ENCODE measurements at places on chromosomes 1 and 21.

- no peak for DNase-seq
These were observed 192.2 kb downstream of the ST6GALNAC3 start for GRCh38 chr1:76266762-76267161.

- DNase-seq = no peak
These were observed 361.6 kb upstream of the PLD5 start for GRCh38 chr1:242886137-242886536.

DNA sequence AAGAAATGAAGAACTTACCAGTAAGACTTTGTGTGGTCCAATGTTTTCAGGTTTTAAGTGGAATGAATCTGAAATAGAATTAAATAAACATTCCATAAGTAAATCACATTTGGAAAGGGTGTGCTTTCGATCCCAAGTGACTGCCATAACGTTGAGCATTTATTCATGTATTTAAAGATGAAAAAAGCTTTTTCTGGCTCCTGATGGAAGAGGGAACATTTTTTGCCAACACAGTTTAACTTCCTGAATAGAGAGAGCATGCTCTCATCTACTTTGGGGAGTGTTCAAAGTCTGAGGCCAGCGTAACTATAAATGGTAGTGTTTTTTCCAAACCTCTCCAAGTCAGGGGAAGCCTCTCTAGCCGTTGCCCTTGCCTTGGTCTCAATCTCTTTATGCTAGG is 55.8 kb downstream of the GNG12 start:
- no peak for DNase-seq

GRCh38 chr1:94098585-94099111 is 22.3 kb downstream of the ABCA4 start:
- DNase-seq = no peak

DNA sequence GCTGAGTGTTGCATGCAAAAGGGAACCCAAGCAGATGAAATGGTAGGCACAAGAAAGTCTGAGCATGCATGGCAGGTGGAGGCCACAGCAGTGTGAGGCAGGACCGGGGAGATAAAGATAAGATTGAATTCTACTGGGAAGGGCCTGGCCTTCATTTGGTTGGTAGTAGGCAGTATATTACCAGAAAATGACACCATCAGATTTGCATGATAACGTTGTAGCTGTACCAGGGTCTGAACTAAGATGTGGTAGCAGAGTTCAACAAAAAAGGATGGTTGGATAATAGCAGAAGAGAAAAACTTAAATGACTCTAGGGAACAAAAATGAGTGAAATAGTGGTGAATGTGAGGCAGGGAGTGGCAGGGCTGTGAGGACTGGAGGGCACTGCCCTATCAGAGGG is 75.6 kb upstream of the DNAJC6 start:
- DNase-seq = no peak

- no peak for DNase-seq
These were observed 4.0 kb downstream of the WDR26 start for GRCh38 chr1:224430511-224431113.

DNA sequence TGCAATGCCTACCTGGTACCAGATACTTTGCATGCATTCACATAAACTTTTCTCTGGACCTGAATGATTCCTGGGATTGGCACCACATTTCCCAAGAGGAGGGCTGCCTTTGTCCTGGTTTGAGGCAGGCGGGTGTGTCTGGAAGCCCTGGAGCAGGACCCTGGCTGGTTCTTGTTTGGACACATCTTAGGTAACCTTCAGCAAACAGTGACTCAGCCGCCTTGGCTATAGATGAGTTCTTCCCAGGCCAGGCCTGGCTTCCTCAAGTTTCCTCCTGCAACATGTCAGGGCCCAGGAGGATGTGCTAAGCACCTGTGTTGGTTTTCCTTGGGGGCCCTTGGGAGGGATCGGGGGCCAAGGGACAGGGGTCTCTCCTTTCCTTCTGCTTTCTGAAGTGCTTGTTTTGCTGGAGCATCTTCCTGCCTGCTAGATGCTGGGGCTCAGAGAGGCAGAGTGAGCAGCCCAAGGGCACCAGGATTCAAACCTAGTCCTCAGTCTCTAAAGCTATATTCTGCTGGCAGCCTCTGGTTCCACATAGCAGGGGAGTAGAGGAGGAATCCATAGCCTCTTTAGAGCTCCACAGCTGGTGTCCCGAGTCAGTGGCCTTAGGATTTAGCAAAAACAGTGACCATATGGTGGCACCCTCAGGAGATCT is 38.2 kb downstream of the PAX7 start:
- no peak for DNase-seq

DNA sequence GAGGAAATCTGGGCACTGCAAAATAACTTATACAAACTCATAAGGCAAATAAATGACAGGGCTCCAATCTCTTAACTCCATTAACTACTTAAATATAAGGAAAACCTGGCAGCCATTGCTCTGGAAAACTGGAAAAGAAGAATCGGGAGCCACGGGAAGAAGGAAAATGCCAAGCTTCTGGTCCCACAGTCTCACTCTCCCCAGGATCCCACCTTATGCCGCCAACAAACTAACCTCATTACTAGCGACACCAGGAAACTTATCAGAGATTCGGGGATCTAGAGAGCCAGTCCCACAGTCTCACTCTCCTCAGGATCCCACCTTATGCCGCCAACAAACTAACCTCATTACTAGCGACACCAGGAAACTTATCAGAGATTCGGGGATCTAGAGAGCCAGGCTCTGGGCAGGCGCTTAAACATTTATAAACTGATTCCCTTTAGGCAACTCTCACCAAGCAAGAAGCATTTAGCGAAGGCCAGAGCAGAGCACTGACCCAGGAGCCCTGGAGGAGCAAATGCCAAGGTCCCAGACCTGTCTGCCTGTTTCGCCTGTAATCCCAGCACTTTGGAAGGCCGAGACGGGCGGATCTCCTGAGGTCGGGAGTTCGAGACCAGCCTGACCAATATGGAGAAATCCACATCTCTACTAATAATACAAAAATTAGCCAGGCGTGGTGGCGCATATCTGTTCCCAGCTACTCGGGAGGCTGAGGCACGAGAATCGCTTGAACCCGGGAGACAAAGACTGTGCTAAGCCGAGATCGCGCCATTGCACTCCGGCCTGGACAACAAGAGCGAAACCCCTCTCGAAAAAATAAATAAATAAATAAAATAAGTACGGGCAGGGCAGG is 720 bp downstream of the PSMB2 start:
- DNase-seq = no peak

GRCh38 chr1:102699524-102699923 is 408.8 kb downstream of the COL11A1 start:
- no peak for DNase-seq

DNA sequence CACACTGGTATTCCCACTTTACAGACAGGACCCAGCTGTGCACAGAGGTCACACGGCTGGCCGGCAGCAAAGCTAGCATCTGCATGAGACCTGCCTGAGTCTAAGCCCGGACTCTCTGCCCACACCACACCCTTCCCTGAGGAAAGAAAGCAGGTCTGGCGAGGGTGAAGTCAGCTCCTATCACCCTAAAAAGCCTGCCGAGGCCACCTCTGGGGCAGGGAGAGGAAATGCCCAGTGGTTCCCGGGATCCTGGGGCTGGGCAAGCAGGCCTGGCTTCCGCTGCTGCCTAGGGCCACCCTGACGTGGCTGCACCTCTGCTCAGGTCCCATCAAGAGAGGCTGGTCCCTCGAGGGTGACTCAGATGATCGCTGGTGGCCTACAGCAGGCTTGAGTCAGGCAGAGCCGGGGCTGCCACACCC is 42.2 kb downstream of the RAP1GAP start:
- no peak for DNase-seq

DNA sequence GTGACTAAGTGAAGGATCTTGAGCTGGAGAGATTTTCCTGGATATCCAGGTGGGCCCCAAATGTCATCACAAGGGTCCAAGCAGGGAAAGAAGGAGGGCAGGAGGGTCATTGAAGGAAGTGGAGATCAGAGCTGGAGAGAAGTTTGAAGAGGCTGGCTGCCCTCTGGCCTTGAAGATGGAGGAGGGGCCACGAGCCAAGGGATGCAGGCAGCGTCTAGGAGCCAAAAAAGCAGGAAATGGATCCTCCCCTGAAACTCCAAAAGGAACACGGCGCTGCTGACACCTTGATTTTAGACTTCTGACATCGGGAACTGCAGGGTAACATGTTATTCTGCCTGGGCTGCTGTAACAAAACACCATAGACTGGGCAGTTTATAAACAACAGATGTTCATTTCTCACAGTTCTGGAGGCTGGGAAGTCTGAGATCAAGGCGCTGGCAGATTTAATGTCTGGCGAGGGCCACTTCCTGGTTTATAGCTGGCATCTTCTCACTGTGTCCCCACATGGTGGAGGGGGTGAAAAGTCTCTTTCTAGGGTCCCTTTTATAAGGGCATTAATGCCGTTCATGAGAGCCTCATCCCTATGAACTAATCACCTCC is 28.8 kb upstream of the ZBTB21 start:
- DNase-seq = no peak

DNA sequence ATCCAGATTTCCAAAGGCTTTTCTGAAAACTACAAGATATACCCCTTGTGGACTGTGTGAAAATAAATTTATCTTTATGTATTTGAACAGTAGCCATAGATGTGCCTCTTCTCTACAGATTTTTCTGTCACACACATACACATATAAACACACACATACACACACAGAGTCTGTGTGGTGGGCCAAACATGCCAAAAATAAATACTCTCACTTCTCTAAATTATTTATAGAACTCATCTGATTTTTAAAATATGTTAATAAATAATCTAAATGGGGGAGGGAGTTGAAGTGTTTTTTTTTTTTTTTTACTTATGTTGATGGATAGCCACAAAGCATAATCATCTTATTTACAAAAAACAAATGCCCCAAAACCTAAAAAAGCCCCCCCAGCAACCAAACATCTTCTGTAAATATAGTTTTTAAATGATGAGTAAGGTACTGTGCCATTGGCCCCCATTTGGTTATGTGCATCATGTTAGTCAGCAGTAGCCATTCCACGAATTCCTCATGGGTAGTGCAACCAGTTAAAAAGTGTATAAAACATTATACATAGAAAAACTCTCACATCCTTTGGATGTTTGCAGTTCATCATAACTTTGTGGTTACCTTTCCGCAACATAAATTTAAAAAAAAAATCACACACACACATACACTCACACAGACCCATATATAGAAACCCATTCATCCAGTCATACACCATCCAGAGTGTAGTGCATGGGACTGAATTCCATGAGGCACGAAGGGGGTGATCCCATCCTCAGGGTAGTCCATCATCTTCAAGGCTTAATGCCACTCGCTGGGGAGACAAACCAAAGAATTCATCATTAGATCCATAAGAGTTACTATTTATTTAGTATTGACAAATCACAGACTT is 8.2 kb upstream of the MAGOH start:
- no peak for DNase-seq

DNA sequence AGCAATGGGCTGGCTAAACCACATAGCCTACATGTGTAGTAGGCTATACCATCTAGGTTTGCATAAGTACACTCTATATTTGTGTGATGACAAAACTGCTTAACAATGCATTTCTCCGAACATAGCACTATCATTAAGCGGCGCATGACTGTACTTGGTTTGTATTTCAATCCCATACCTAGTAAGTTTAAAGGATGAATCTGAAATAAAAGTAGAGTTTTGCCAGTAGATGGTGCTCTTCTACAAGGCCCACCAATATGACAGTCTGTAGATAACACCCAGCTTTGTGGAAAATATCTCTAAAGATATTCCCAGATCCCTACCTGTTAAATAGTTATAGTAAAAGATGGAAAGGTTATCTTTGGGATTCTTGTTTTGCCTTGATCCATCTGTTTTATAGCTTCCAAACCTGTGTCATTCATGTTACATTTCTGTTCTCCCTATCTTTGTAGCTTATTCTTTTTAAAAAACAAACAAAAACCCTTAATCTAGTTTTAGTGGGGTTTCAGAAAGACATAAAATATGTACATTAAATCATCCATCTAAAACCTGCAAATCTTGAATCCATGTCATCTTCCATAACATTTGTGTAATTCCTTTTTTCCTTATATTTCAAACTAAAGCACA is 33.9 kb upstream of the ASPM start:
- no peak for DNase-seq

- DNase-seq = no peak
These were observed 121.3 kb downstream of the GRIK3 start for GRCh38 chr1:36913016-36913415.

GRCh38 chr1:157135646-157136045 is 2.5 kb downstream of the ETV3 start:
- no peak for DNase-seq

DNA sequence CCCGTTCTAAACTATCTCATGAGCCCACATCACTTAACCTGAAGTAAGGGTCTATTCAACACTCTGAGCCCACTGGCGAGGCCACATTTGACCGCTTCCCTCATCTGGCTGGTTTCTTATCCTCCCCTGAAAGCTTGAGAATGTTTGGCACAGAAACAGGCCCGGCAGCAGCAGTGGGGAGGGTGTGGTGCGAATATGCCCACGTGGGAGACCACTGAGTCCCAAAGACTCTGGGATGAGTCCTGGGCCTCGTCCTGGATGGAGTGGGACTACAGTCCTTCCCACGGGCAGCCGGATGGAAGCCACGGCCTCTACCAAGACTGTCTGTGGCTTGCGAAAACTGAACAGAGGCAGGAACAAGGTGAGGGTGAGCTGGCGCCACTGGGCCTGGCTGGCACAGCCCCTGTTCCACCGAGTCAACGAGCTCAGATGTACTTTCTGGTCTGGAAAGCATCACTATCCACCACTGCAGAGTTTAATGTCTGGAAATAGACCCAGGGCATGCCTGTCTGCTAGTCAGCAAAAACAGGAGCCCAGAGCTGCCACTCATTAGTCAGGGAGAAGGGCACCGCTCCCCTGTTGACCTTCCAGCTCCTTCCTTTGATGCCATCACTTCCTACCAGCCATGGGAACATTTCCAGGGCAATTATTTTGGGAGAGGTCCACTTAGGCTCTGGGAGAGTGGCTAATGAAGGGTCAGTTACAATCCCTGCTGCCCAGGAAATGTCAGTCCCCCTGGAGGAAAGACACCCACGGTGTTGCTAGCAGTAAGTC is 386.6 kb downstream of the MATN1 start:
- DNase-seq = no peak

DNA sequence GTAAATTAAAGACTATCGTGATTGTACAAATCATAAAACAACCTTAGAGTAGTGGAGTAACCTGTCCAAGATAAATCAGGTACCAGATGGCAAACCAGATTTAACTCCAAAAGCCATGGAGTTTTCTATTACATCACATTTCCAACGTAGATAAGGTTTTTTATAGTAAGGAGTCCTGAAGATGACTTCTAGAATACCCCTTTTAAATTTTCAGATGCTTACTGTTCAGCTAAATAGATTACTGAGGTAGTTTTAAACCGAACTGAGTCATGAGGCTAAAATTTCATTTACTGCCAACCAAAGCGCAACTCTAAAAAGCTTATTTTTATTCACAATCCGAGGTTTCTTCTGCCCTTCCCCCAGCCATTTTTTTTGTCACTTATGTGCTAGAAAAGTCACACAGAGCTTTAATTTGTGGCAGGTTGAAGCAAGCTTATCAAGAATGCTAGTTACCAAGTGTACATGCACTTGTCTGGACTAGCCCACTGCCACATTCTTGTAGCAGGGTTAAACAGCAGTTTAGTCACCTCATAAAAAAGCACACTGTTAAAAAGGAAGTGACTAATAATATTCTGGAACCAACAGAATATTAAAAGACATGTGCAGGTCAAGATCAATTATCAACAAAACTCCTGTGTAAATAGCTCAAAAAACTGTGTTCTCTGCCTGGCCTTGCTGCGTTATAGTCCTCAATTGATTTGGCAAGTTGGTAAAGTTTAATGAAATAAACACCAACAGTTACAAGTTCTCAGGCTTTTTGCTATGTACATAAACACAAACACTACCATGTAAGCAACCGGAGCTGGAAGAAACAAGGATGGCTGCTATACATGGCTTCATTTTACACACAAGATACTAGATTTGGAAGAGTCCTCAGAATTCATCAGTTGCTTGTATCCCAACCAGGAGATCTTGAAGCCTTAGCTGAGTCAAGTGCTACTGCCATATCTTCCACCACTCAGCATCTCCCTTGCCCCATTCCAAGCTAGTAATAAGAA is 180.3 kb upstream of the DMRTA2 start:
- DNase-seq = no peak

Measured in stimulated activated effector memory CD8-positive, alpha-beta T cell treated with anti-CD3 and anti-CD28 coated beads, Interleukin-12 subunit alpha, Interleukin-12 subunit beta, amount 100 ng/mL, for 72 hours (primary cell).